ENCODE measurements at places on chromosomes 7 and 10. TPM values are rescaled to one million over a fixed set of nuclear protein-coding genes. Genes with fewer than 3 reads are reported as not detected.

DNA sequence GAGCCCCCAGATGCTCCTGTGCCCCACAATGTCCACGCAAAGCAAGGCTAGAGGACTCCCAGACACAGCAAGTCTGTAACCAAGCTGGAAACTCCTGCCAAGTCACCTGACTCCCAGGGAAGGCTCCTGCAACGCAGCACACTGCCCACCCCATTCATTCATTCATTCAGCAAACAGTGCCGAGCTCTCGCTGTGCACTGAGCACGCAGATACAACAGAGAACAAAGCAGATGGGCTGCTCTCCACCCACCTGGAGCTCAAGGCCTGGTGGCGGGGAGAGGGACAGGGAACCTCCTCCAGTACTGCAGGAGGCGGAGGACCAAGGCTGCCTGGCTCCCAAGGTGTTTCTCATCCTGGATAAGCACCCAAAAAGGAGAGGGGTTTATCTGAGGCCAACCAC, 8.6 kb downstream of the KCNH2 start:
- DNase-seq: no peak
- peaks cover 12% of the 10 kb centered on the region for H3K27me3 ChIP-seq
- H3K4me3 ChIP-seq: no peak overlapping the region
- no peaks in the 10 kb centered on the region for H3K36me3 ChIP-seq

GRCh38 chr7:93817526-93817925, 73.0 kb downstream of the TFPI2 start:
- no peaks in the 10 kb centered on the region for H3K4me1 ChIP-seq
- H3K36me3 ChIP-seq: no peaks in the 10 kb centered on the region
- no peaks in the 10 kb centered on the region for H3K27me3 ChIP-seq
- no peak for DNase-seq
- H3K27ac ChIP-seq: no peak overlapping the region

DNA sequence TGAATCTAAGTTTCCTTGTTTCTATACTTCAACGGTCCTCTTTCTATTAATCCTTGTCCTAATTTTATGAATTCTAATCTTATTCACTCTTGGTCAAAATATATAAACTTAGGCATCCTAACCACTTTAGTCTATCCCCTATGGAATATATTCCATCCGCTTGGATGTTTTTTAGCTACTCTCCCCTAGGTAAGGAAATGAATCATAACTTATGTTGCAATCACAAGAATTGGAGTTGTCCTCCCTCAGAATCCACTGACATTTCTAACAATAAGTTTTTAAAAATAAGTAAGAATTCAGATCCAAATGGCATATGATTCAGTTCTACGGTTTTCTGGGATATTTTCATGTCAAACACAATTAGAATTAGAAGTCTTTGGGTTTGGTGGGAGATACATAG, 1081.6 kb downstream of the SORCS1 start:
- DNase-seq: no peak
- no peak overlapping the region for H3K4me3 ChIP-seq
- H3K27ac ChIP-seq: no peak overlapping the region
- no peaks in the 10 kb centered on the region for H3K27me3 ChIP-seq

DNA sequence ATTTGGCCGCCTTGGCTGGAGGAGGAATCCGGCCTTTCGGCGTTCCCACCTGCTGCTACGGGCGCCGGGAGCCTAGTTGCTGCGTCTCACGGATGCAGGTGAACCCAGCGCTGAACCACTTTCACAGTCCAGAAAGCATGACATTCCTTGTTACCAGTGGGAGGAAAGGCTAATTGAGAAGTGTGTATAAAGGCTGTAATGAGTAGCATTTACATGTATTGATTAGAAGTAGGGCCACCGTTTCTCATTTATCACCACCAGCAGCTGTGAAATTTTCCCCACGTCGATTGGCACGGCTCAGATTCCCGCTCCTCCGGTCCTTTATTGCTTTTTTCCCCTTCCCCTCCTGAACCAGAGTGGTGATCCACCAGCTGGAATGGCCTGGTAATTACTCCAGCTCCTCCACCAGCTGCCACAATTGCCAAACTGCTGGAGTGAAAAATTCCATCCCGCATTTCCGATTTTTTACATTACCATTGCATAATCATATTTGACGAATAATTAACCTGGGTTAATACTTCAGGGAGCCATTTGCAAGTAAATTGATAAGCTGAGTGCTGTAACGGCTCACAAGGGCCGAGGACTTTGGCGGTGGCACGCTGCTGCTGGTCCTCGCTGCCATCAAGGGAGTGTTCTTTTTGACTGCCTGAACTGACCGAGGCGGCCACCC, 153.3 kb downstream of the POU6F2 start:
- H3K4me3 ChIP-seq: no peak overlapping the region
- H3K27me3 ChIP-seq: no peaks in the 10 kb centered on the region
- H3K36me3 ChIP-seq: no peaks in the 10 kb centered on the region
- no peaks in the 10 kb centered on the region for H3K4me1 ChIP-seq

DNA sequence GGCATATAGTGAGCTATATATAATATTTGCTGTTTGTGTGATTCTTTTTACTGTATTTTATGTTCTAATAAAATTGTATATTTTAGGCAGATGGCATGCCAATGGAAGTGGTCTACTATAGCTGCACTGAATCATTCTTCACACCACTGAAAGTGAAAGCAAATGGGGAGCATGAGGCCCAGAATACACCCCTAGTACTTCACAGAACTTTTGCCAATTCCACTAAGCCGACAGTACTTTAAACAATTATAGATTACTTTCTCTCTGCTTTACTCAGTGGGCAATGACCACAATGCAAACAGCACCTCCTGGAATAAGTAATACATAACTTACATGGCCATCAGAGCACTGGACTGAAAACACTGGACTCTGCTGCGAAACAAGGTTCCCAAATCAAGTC, 70.2 kb downstream of the ANKRD26 start:
- H3K4me1 ChIP-seq: peaks cover 9% of the 10 kb centered on the region
- H3K27me3 ChIP-seq: no peaks in the 10 kb centered on the region

DNA sequence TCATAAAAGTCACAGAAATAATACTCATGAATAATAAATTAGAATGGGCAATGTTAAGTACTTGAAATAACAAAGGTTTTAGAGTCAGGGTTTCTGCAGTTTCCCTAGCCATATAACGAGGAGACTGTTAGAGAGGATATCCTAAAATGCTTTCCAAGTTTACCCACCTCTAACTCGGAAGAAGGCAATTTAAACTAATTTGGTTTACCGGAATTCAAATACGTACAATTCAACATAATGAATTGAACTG, 351 bp upstream of the RPS24 start:
- H3K4me3 ChIP-seq: peak overlapping the region; percentile 80
- H3K4me1 ChIP-seq: peaks cover 45% of the 10 kb centered on the region
- H3K27me3 ChIP-seq: no peaks in the 10 kb centered on the region
- H3K27ac ChIP-seq: peak overlapping the region; percentile 89
- H3K36me3 ChIP-seq: peaks cover 44% of the 10 kb centered on the region
- DNase-seq: no peak

DNA sequence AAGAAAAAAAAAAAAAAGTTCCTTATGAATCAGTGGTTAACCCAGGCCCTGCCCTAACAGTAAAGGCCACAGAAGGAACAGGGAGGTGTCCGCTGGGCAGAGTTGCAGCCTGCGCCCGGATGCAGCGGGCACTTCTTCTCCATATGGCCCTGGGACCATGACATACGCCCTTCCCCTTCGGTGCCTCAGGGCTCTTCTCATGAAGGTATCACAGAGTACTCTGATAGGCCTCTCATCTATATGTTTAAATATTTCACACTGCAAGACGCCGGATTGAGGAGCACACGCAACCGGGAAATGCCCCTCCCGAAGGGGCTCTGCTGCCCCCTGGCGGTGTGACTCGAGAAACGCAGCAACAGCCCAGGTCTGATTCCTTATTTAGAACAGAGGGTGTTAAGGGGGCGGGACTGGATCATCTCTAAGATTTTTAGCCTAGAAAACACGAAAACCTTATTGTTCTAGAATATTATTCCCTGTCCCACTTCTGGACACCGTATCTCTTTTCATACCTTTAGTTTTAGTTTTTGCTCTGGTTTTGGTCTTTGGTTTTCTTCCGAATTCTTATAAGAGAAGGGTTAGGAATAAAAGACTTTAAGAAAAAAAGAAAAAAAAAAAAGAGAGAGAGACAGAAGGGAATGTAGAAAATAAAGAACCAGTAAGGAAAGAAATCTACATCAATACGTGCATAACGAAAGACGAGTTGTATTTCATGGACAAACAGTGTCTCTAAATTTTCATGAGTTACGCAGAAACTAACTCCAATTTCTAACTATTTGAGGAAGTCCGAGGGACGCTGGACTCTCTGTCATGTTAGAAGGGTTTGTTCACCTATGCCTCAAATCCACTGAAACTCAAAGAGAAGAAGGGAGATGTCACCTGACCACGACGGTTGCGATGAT, 12.0 kb downstream of the DAGLB start:
- H3K36me3 ChIP-seq: peaks cover 23% of the 10 kb centered on the region
- H3K4me1 ChIP-seq: peaks cover 43% of the 10 kb centered on the region
- H3K27ac ChIP-seq: peak overlapping the region; percentile 90
- H3K27me3 ChIP-seq: no peaks in the 10 kb centered on the region

GRCh38 chr7:15685358-15686294, 857 bp downstream of the MEOX2 start:
- H3K36me3 ChIP-seq: peaks cover 3% of the 10 kb centered on the region
- peaks cover 33% of the 10 kb centered on the region for H3K27me3 ChIP-seq
- no peak overlapping the region for H3K4me3 ChIP-seq

DNA sequence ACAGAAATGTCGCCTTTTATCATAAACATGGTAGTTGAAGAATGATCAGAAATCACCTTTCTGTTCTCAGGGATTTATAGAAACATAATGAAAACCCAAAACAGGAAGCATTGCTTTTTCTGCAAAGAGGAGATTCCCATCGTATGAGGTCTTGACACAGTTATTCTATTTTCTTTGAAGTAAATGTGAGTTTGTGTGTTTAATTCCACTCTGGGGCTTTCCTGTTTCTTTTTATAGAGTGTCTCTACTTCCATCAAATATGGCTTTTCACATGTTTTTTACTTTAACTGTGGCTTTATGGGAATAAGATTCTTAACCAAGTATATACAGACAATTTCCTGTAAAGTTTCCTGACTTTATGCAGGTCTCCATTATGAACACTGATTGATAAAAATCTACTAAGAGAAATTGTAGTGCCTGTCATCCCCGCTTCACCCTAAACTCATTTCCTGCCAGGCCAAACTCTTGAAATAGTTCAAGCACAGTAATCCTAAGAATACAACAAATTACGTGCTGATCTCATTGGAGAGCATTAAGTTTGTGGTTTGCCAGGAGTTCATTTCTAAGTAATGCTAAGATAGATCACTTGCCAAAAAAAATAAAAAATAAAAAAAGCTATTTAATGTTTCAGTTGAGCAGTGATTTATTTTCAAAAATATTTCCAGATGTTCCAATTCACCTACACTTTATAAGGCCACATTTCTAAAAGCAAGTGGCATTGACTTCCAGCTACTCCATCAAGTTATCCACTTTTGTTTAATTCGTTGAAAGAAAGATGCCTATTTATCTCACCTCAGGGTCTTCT, 52.2 kb upstream of the SEC61G start:
- DNase-seq: no peak
- no peak overlapping the region for H3K4me3 ChIP-seq
- no peaks in the 10 kb centered on the region for H3K36me3 ChIP-seq
- H3K27ac ChIP-seq: no peak overlapping the region
- H3K27me3 ChIP-seq: peaks cover 2% of the 10 kb centered on the region
- no peaks in the 10 kb centered on the region for H3K4me1 ChIP-seq

GRCh38 chr10:74262856-74263255, 111.8 kb downstream of the ADK start:
- H3K36me3 ChIP-seq: peaks cover 4% of the 10 kb centered on the region
- H3K27ac ChIP-seq: no peak overlapping the region
- peaks cover 5% of the 10 kb centered on the region for H3K4me1 ChIP-seq
- H3K4me3 ChIP-seq: no peak overlapping the region

MRLN gene
- not detected for total RNA-seq

SCART1 gene
- total RNA-seq: 2.0 TPM

ITPRIP gene
- total RNA-seq: 27.1 TPM

Data from activated CD8-positive, alpha-beta T cell treated with anti-CD3 and anti-CD28 coated beads, Interleukin-2, amount 10 ng/mL, durations not matched to agents 7 days and 5 days (primary cell).